ENCODE measurements at places on chromosomes 12 and 14.

- no peak for DNase-seq
These were observed 96.3 kb downstream of the PAX9 start for GRCh38 chr14:36757734-36758601.

DNA sequence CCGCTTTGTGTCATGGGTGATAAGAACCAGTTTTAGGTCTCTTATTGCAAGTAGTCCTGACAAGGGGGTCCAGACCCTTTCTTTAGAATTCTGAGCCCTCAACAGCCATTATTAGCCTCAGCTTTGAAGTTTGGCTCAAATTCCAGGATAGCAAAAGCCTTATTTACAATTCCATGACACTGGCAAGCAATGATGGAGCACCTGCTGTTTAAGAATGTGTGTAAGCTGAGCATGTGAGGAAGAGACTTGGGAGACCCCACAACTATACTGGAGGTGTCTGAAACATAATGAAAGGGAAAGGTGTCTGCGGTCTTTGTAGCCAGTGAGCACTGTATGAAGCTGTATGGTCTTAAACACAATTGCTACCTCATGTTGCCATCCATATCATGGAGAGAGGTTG lies 119.8 kb downstream of the TBX5 start:
- no peak for DNase-seq

GRCh38 chr12:24950231-24950834 lies 1.4 kb upstream of the BCAT1 start:
- DNase-seq: no peak

- DNase-seq: no peak
These were observed 79.2 kb downstream of the CCDC88C start for GRCh38 chr14:91338379-91338778.

All from cortex of kidney (tissue), 1 donor.